ENCODE measurements at places on chromosomes 7 and 10.

- DNase-seq: no peak
These were observed 335.6 kb upstream of the HGF start for GRCh38 chr7:82105463-82105862.

DNA sequence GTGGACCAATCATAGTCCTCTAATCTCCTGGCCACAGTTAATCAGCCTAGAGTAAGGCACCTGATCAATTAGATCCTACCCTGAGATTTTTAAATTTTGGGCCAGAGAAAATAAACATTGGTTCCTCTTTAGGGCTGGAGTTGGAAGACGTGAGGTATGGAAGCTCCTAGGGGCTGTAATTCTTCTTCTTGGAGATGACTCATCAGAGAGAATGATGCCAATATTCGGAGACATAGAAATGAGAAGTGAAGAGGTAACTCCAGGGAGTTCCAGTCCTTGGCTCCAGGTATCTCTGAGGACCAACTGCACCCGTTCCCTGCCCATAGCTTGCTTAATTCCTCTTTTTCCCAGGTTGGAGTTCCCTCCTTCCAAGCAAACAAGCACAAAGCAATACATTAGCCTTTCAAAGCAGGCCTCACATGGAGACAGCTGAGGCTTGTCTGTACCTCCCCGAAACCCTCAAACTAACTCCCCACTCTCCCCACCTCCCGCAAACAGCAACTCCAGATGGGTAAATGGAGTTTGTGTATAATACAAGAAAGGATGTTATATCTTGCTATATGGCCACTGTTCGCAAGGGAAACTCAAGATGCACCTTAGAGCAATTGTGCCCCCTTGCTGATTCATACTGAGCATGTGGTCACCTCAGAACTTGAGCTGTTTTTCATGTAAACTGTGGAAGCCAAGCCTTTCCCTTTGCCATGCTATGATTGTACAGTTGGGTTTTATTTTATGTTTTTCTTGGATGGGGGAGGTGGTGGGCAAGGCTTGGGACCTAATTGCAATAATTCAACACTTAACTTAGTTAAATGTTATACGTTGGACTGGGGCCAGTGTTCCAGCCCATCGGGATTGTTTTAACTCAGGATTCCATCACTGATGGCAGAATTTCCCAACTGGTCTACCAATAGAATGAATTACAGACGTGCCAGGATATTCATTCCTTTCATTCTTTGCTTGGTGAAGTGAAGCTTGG lies 29.3 kb downstream of the PIK3AP1 start:
- DNase-seq: no peak

GRCh38 chr7:93985101-93985500 lies 19.1 kb downstream of the BET1 start:
- no peak for DNase-seq

DNA sequence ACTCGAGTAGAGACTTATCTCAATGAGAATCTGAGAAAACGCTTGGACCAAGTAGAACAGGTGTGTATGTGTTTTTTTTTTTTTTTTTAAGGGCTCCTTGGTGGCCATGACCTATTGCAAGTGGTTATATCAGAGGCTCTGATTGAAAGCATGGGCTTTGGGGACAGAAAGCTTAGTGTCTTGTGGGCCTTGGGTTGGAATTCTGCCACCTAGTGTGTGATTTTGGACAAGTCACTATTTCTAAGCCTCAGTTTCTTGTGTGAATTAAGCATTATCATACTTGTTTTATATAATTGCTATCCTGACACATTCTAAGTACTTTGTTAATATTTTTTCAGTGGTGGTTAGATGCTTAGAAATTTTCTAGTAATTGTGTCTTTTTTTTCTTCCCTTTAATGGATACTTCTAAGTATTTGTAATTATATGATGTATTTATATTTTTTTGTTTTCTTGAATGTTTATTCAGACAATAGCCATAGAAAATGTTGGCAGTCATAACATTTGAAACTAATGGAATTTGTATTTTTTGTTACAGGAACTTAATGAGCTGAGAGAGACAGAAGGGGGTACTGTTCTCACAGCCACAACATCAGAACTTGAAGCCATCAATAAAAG lies 33.1 kb downstream of the SMC3 start:
- DNase-seq: no peak

GRCh38 chr7:85103357-85103756 lies 83.5 kb downstream of the SEMA3D start:
- DNase-seq: no peak
